ENCODE measurements at places on chromosomes 16 and 17.

DNA sequence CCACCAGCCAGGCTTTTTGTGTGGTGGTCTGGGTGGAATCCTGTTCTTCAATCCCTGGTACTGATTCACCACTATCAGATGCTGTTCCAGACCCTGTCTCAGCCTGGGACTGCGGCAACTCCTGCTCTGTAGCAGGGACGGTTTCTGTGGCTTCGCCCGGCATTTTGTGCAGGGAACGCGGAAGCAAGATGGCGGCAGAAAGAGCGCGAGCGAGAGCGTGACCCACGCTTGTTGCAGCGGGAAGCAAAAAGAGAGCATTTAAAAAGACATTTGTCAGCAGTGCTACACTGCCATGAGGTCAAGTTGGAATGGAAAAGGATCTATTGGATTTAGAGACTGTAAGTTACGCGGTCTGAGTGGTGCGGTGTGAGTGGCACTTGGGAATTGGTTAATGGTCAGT lies at the start of gene NACA2:
Gene NACA2, minus strand, starts transcription at position 202 of the 400 bp plus-strand sequence. Its CDS starts 39 bp downstream, at position 163.
- DNase-seq, result no peak

- no peak for DNase-seq
Observed at GRCh38 chr17:80414508-80414802, 512 bp upstream of the ENDOV start.

DNA sequence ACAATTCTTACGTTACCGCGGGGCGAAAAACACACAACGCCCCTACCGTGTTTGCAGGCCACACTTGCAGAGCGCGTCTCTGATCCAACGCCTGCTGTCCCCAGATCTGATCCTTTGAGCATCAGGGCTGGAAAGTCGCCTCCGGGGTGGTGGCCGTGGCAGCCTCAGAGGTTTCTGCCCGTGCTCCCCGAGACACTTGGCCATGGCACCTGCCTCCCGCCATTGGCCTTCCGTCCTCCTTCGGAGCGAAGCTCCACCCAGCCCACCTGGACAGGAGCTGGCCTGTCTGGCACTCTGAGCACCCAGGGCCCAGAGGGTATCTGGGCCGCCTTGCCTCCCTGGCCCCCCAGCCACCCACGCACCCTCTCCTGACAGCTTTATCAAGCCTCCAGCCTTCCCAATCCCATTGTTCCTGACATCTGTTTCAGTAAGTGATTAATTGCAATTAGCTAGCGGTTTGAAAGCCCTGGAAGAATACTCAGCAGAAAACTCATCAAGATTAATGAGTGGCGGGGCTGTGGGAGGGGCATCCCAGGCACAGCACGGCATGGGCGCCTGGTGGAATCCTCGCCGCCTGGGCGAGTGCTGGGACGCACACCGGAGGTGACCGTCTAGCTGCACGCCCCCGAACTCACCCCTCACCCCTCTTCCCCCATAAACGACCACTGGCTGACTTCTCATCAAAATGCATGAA lies 181.5 kb upstream of the GSE1 start:
- DNase-seq, result no peak

DNA sequence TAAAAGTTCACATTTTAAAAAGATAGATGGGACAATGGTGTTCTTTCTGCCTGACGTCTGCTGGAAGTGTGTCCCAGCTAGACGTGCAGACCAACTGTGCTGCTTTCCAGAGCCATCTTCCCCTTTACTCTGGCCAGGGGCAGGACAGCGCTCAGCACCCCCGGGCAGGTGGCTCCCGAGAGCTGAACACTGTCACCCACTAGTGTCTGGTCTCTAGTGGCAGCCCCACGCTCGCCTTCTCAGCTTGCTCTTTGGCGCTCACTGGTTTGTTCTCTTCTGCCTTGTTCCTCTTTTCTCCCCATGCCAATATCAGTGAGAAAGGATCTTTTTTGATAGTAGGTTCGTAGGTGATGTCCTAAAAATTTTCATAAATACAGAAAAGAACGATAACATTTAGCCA lies 25.7 kb downstream of the ZC3H18 start:
- DNase-seq, result no peak

DNA sequence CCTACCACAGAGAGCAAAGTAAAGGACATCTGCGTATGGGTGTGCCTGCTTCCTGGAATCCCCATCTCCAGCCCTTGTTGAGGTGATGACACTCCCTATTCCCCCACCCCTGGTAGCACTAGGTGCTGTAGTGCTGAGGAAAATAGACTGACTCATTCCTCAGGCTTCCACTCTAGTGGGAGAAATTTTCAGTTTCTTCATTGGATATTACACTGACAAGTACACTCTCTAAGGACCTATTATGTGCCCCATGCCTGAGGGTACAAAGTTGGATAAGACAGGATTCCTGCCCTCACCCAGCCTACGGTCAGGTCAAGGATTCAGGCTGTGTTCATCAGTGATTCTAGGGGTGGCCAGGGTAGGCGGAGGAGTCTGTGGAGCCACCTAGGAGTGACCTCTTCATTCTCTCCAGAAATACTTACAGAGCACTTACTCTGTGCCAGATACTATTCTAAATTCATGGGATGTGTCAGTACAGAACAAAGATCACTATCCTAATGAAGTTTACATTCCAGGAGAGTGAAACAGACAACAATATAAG lies 4.5 kb upstream of the ZC3H7A start:
- no peak for DNase-seq

DNA sequence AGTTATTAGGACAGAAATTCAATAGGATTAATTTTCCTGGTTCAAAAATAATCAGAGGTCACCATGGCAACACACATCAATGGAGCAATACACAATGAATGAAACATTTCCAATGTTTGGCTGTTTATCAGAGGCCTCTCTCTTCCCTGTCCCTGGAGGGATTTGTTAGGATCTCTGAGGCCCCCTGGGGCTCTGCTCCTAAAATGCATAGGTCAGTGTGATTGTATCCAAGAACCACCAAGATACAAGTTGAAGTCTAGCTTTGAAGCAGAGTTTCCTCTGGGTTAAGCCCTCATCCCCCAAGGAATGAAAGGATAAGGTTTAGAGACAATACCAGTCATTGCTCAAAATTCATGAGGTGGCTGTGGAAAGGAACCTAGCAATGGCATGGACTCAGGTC lies 561.2 kb upstream of the C16orf82 start:
- DNase-seq, result no peak

DNA sequence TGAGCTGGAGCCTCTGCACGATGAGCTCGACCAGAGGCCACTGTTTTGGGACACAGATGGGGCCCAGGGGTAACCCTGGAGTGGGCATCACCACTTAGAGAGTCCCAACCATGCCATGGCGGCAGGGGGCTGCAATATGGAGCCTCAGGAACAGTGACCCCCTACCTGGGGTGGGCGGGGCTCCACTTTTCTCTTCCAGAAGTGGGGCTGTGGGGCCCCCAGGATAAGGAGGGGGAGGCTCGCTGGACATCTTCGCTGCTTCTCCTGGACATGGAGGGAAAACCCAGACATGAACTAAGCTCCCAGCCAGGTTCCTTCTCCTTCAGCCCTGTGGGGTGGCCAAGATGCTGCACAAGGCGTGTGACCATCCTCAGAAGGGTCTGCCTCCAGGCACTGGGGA lies 24.7 kb downstream of the CDIP1 start:
- no peak for DNase-seq

DNA sequence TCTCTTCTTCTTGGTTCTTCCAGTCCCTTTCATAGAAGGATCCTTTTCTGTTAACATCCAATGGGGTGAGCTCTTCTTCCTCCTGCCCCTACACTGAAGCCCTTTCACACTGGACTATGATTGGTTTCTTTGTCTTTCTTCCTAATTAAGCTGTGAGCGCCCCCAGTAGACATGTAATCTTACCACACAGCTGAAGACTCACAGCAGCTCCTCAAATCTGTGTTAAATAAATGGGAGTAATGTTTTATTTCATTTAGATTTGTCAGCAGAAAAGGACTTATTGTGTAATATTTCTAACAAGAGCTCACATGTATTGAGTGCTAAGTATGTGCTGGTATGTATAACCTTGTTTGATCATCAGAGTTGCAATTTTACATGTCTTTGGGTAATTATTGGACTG lies 55.7 kb downstream of the TOX3 start:
- DNase-seq, result no peak

DNA sequence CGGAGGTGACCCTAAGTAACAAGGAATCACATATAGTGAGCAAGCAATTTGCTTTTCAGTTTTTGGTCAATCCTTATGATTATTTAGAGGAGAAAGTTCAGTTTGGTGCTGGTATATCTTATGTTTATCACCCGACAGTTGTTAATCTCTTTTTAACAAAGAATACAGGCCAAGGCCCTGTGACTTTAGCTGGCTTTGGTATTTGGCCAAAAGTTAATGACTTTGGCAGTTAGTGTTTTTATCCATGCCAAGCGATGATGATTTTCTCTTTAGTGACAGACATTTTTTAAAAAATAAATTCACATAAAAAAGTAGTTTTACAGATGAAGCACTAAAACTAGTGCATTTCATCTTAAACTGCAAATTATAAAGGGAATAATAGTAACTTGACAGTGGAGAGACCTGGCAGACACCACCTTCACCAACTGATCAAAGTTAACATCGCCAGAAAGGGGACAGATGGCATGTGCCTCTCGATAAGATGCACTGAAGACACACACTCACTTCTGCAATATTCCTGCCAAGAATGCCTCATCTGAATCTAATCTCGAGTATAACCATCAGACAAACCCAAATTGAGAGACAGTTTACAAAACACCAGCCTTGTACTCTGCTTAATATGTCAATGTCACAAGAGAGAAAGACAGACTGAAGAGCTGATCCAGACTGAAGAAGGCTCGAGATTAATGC lies 6.9 kb downstream of the DEXI start:
- no peak for DNase-seq

DNA sequence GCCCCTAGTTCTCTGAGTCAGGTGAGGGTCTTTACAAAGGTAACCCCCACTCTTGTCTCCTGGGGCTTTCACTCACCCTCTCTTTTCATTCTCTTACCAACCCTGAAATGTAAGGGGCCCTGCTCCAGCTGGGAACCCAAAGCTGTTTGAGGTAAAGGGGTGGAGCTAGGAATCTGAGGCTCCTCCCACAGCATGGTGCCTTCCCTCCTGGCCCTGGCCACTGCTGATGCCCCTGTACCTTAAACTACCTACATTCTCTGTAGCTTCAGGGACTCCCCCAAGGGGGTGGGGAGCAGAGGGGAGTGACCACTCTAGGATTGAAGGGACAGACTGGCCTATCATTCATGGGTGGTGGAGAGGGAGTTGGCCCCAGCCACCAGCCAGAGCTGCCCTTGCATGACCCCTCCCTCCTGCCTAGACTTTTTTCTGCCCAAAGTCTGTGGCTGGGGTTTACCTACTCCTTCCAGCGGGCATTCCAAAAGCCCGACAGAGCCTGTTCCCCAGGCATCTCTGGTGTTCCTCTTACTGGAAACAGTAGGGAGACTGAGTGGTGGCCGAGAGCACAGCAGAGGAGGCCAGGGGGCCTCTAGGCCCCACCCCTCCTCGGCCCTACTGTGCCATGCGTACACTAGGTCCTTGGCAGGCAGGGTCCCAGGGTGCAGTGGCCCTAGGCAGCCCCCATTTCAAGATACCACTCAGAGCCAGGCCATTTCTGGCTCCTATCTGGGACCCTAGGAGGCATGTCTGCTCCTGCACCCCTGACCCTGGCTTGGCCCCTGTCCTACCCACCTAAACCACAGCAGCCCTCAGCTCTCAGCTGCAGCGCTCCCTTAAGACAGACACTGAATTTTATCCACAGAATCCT lies 9.5 kb downstream of the DOK4 start:
- DNase-seq, result no peak

DNA sequence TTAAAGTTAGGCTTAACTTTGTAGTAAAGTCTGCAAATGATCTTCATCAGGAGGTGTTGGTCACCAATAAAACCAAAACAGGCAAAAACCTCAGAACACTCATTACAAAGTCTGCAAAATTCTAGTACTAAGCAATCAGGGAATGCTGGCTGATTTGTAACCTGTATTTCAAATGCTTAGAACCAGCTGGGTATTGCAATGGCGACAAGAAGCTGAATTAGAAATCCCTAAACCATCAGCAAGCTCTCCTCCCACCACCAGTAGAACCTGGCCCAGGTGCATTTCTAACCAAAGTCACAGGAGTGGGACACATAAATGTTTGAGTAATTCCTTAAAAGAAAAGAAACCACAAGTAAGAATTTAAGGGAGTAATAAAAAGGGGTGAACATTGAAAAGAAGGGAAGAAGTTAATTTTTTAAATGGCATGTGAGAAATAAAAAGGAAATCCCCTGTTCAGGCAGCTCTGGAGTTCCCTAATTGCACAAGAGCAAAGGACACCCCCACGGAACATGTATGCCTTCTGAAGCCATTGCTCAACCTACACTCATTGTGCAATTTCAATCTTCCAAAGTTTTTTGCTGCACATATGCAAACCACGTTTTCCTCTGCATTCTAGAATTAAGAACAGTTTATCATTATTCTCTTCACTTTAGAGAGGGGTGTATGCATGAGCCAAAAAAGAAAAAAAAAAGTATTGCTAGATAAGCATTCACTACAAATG lies 102.9 kb downstream of the HIC1 start:
- DNase-seq, result peak; percentile 2

DNA sequence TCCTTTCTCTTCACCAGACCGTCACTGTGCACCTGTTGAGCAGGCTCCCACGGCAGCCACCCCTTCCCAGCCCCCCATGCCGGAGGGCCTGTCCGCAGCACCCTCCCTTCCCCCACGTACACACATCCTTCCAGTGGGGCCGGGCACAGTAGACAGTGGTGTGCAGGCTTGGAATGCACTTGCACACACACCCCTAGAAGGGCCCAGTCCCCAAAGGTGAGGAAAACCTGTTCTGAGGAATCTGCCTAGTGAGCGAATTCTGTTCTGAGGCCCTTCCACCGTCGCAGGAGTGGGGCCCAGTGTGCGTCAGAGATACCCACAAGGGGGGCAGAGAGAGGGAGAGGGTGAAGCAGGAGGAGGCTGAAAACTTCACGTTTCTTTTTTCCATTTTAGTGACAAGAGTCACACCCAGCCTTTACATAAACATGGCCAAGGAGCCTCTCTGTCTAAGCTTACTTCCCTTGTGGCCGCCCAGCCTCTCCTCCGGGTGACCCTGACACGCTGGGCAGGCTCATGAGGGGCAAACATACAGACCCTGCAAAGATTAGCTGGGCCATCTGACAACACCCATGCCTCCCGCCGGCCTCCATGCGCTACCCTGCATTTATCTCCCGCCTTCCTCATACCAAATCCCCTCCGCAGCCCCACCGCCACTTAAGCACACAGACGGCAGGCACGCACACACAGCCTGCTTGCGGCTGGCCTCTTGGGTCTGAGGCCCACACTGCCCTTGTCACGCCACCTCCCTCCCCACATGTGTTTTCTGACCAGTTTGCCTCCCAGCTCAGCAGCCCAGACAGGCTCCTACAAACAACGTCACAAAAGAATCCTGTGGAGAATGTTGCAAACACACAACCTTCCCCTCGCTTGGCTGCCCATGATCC lies 1.8 kb downstream of the ZBTB4 start:
- no peak for DNase-seq
